Lung (tissue), 17 donors: ENCODE measurements at places on chromosomes 16 and 17. TPM values are rescaled to one million over a fixed set of nuclear protein-coding genes. Genes with fewer than 3 reads are reported as not detected.

DNA sequence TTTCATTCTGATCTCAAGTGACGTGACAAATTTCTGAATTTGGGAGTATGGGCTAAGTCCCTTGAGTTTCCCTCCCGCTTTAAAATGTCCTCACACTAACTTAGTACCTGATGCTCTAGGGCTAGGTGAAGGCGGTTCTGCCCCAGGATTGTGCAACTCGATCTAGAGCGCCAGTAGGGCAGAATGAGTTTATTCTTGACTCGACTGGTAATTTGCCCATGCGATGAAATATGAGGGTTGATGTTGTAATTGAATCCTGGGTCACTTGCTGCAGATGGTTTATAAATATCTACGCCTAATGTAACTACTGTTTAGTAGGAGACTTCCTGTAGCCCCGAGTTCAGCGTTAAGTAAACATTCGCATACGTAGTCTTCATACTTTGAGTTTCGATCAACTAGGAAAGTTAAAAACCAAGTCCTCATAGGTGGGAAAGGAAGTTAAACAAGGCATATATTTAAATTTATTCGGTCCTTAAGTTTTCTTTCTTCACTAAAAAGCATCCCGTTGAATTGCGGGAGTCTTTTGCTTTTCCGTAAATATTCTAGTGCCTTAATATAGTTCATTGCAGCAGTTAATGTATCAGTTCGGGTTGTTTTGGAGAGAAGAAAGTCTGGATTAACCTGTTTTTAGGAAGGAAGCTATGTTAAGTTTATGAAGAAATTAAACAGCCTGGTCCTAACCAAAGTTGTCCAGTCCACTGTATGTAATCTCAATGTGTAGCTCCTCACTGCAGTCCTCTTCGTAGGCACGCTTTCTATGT lies 1.6 kb downstream of the CTCF start:
- peak; percentile 83 for DNase-seq

DNA sequence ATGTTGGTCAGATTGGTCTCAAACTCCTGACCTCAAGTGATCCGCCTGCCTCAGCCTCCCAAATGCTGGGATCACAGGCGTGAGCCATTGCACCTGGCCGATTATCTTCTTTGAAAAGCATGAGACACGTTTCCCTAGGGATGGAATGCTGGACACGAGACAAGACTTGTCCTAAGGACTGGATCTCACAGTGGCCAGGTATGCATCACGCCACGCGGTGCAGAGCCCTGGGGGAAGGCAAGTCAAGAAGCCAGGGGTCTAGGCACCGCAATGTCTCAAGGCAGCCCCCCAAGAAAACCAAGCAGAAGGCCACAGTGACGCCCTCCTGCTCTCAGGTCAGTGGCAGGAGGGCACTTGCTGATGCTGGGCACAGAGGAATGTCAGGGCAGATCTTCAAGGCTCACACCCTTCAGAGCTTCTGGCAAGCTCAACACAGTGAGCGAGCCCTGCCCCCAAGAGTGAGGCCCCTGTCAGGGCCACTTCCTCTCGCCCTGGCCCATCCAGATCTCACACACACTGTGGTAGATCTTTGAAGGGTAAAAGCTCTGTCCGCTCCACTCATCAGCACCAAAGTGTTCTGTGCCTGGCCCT lies 134.7 kb downstream of the ZNF778 start:
- DNase-seq: peak; percentile 43

SEPTIN12 gene
- not detected for total RNA-seq

GRCh38 chr17:34883106-34884000 lies 77.9 kb downstream of the CCT6B start:
- no peak for DNase-seq

- DNase-seq: no peak
Measured at GRCh38 chr16:71645450-71645849, 19.5 kb downstream of the MARVELD3 start.

- DNase-seq: no peak
Measured at GRCh38 chr17:55273579-55274354, 9.0 kb downstream of the HLF start.

PRAC2 gene
- total RNA-seq: not detected

FGF11 gene
- total RNA-seq: 3.5 TPM

GRCh38 chr16:12096157-12096777 lies 119.7 kb downstream of the SNX29 start:
- peak; percentile 66 for DNase-seq

GRCh38 chr16:59964232-59964924 lies 1230.3 kb upstream of the GOT2 start:
- DNase-seq: no peak

- peak; percentile 14 for DNase-seq
Measured at GRCh38 chr17:57665128-57665527, 80.0 kb downstream of the CCDC182 start.

DNA sequence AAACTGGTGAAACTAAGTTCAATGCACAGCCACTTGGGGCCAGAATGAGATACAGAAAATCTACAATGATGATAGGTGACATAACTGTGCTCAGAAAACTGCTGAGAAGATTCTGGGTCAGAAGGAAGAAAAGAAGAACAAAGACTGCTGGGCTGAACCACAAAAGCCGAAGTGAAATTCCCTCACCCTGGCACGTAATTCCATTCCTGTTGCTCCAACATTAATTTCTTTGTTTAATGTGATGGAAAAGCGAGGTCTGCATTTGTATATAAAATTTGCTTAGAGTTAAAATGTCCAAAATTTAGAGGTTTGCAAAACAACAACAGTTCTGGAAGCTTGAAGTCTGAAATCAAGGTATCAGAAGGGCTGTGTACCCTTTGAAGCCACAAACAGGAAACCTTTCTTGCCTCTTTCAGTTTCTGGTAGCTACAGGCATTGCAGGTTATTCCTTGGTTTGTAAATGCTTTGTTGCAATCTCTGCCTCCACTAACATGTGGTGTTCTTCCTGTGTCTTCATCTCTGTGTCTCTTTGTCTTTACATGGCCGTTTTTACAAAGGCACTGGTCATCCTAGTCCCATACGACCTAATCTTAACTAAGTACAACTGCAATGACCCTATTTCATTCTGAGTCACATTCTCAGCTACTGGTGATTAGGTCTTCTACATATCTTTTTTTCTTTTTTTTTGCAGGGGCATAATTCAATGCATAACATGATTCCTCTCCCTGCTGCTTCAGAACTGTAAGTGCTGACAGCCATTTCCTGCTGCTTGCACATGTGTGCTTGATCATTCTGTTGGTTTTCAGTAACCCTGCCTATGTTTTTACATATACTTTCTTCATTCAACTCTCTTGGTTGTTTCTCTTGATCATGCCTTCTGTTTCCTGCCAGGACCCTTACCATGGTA lies 603.0 kb upstream of the CDH8 start:
- no peak for DNase-seq

DNA sequence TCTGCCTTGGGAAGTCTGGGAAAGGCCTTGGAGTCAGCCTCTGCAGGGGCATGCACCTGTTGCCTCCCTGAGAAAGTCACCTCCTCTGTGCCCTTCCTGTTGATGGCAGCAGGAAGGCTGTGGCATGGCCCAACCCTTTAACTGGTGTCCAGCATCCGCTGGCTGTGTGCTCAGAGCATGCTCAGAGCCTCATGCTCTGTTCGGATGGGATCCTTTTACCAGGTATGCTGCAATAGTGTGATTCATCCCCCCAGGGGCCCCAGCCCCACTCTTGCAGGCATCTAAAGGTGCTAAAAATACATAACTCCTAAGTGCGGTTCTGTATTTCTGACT lies 24.9 kb downstream of the KLHL36 start:
- no peak for DNase-seq

MT1G gene
- total RNA-seq: 38.1 TPM

NECAB2 gene
- 0.57 TPM for total RNA-seq

GRCh38 chr16:26345966-26346365 lies 654.2 kb downstream of the HS3ST4 start:
- DNase-seq: no peak

DNA sequence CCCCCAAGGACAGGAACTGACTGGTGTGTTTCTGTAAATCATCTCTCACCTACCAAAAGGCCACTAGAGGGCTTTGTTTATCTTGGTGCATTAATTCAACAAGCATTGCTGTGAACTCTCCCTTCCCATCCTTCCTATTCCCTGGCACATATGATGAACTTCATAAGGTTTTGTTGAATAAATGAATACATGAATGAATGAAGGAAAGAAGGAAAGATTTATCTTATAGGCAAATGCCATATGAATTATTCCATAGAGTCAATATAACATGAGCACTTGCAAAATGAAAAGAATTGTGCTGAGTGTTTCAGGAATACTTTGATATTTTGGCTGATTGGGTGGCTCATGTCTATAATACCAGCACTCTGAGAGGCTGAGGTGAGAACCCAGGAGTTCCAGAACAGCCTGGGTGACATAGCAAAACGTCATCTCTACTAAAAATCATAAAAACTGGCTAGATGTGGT lies 4.3 kb downstream of the SPDYE4 start:
- no peak for DNase-seq

MMP28 gene
- total RNA-seq: 30.5 TPM

GRCh38 chr17:82098169-82098938 lies at the start of gene FASN:
Gene FASN, minus strand, starts transcription at chr17:82098236. Its CDS starts 1,791 bp downstream, at chr17:82096445.
- DNase-seq: peak; percentile 98

CACNG4 gene
- 5.4 TPM for total RNA-seq

- DNase-seq: no peak
Measured at GRCh38 chr17:56395787-56396186, 197.7 kb upstream of the NOG start.

CPPED1 gene
- 11.8 TPM for total RNA-seq

CCL4L2 gene
- total RNA-seq: 10.7 TPM

- no peak for DNase-seq
Measured at GRCh38 chr17:39684369-39685192, 3.3 kb downstream of the PGAP3 start.

- DNase-seq: no peak
Measured at GRCh38 chr16:26231647-26232046, 539.9 kb downstream of the HS3ST4 start.

DNA sequence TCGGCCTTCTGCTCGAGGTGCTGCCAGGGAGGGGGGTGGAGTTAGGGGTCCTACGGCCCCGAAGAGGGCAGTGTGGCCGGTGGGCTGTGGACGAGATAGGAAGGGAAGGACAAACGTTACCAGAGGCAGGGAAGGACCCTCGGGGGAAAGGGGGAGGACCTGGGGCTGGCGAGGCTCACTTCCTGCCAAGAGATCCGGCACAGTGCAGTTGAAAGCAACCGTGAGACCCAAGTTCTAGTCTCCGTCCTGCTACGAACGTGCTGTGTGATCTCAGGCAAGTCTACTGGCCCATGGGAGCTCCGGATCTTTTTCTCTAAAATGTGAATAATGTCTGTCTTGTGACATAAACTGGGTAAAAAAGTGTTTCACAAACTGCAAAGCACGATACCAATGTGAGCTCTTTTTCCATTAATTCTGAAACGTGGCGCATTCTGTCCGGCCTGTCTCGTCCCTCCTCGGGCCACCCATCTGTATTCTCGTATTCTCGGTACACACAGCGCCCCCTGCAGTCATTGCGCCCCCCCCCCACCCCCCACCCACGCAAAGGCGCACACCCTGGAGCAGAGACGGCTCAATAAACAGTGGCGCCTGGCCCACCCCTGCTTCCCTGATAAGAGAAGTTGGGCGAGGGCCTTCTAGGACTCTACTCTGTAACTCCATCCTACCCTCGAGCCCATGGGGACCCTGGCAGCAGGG lies 8.8 kb downstream of the CYGB start:
- peak; percentile 69 for DNase-seq

- DNase-seq: no peak
Measured at GRCh38 chr16:46583036-46583435, 38.1 kb downstream of the SHCBP1 start.

DNA sequence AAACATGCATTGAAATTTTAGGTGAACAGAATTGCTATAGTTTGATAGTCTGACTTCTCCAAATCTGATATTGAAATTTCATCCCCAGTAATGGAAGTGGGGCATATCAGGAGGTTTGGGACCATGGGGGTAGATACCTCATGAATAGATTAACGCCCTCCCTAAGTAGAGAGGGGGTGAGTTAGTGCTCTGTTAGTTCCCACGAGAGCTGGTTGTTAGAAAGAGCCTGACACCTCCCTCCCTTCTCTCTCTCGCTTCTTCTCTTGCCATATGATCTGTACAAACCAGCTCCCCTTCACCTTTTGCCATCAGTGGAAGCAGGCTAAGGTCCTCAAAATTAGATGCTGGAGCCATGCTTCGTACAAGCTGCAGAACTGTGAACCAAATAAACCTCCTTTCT lies 78.8 kb downstream of the BRIP1 start:
- no peak for DNase-seq

- no peak for DNase-seq
Measured at GRCh38 chr17:7235693-7236665, 1.7 kb upstream of the DVL2 start.

FBF1 gene
- 14.5 TPM for total RNA-seq

- peak; percentile 69 for DNase-seq
Measured at GRCh38 chr17:16878606-16879005, 93.3 kb downstream of the TNFRSF13B start.
